ENCODE measurements at places on chromosomes 5 and 9.
A peak's percentile ranks its signal among the peaks of the same experiment; 100 is the strongest.

DNA sequence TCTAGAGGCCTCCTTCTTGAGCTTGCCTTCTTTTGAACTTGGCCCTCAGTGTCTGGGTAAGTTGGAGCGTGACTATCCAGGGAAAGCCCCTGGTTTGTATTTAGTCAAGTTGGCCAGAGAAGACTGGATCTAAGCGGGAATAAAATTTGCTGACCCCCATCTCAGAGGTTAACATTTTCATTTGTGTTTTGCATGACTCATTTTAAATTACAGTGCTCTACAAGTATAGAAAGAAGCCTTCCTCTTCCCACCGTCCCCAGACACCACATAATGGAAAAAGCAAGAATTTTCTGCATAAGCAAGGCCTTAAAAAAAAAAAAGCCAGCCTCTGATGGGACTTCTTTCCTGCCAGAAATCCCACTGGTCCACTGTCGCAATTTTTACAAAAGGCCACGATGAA is 27.2 kb downstream of the PIK3R1 start:
- no peak for DNase-seq

- DNase-seq = no peak
Observed at GRCh38 chr5:60349891-60350415, 350.0 kb downstream of the DEPDC1B start.

DNA sequence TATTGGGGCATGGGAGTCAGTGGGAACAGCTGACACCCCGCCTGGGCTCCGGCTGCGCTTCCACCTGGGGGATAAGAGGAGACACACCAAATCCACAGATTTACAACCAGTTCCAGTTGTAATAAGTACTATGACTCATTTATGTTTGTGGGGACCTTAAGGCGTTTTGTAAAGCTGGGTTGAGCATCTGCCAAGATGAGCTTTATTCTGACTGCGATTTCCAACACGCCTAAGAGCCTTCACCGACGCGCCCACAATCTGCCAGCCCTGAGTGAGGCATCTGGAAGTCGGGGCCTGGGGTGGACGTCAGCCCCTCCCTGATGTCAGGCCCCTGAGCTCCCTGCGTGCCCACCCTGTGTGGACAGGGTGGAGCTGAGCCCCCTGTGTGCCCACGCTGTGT is 14.3 kb upstream of the LHX3 start:
- no peak for DNase-seq

DNA sequence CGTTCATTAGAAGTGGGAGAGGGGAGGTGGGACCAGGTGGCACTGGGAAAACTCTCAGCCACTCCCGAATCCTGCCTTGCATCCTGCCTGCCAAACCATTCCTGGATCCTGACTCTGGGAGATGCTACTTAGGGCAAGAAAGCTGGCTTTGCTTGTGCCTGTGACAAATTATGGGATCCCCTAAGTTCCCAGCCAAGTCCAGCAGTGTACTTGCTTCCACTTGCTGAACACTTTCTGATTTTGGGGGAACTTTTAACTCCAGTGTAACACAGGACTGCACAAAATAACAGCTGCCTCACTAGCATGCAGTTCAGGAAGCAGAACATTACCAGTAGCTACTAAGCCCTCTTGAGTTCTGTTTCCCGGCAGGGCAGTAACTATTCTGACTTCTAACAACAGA is 12.5 kb upstream of the NKX2-5 start:
- DNase-seq = no peak

DNA sequence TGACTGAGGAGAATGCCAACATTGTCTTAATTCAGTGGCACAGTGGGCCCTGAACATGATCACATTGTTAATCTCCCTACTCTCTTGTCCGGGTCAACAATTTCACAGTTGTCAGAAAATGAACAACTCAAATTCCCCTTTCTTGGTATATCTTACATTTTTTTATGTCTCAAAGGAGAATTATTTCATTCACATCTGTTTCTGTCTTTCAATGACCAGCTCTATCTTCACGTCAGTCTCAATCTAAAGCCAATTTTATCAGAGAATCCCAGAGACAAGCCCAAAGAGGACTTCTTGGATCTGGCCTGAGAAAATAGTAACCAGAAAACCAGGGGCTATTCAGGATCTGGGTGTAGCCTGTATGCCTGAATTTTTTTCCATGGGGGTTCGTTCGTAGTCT is 477.5 kb downstream of the PDE4D start:
- no peak for DNase-seq

DNA sequence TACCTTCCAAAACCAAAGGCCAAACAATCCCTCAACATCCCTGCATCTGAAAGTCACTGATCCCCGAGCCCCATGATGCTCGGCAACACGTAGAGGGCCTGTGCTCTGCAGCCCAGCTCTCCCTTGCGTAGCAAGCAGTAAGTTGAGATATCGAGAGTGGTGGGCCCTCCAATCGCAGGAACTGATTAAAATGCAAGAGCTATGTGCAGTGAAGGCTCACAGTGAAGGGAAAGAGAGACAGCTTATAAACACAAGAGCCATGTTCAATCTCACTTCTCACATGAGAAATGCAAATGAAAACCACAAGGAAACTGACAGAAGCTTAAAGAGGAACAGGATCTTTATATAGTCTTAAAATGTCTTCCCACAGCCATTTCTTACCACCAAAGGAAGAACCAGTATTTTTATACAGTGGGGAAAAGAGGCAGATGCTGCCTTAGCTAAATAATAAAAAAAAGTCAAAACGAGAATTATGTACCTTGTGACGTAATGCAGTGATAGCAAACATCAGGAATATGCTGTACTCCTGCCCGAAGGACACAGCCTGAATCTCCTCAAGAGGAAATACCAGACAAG is 24.6 kb downstream of the TTF1 start:
- DNase-seq = peak; percentile 84

GRCh38 chr5:76874088-76874581 is 24.3 kb downstream of the S100Z start:
- DNase-seq = peak; percentile 65

DNA sequence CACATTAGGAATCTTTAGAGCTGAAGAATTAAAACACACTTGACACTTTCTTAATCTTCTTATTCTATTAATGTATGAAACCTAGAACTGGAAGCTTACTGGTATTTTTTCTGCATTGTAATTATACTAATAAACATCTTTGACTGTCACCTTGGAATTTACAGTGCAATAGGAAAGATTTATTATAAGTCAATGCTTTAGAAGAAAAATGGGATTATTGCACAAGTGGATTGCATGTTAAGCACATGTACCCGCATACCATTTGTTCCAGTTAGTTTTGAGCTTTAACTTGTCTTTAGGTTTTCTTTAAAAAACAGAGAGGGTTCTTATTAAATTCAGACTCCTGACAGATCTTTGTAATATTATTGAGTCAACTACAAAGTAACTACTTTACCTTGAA is 278.5 kb downstream of the CCDC171 start:
- DNase-seq = no peak

GRCh38 chr5:113296676-113297075 is 138.1 kb downstream of the TSSK1B start:
- DNase-seq = no peak

DNA sequence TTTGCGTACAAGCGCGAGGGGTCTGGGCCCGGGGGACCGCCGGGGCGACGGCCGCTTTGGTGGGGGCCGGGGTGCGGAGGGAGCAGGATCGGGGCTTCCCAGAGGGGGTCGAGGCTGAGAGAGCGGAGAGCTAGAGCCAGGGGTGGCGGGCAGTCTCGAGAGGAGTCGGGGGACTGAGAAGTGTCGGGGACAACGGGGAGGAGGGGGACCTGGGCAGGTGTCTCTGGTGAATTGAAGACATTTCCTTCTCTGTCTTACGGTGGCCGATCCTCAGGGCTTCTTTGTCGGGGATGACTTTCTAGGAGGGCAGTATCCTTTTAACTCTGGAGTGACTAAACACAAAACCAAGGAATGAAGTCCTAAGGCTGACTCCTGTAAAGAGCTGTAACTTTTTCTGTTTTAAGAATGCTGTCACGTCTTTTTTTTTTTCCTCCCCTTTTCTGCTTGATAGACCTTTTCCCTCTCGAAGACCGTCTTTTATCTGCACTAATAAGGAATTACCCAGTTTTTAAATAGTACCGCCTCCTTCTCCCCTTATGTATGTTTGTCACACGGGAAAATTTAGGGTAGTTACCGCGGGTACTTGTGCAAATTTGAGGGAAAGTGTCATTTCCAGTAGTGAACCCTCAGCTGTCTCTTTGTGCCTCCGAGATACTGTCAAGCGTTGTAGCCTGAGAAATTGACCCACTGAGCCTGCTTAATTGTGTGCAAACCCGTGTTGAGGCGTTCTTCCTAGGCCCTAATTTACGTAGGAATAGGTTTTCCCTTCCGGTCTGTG is 822 bp downstream of the DENND4C start:
- peak; percentile 35 for DNase-seq

- DNase-seq = no peak
Observed at GRCh38 chr9:20408513-20408912, 213.8 kb downstream of the MLLT3 start.

DNA sequence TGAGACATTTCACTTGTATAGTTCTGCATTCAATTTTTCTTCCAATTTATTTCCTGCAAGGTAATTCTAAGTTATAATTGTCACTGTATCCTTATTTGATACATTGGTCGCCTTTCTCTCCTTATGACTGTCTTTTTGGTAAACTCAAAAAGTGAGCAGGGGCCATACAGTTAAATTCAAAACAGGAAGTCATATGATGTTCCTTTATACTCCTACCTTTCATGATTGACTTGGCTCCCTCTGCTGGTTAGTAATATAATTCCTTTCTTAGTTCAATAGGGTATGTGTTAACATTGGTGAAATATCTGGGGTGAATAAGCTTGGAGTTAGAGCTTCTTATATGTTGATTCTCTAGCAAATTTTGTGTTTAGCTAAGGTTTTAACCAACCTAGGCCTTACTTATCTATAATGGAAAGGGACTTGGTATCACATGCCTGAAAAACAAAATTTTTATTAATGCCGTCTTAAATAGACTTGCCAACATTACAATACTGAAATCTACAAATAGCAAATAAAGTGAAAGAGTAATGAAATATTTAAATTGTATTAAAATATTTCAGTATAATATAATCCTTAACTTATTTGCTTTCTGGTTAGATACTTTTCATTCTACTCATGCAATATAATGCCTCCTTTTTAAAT is 6.0 kb upstream of the NIPBL start:
- peak; percentile 80 for DNase-seq

DNA sequence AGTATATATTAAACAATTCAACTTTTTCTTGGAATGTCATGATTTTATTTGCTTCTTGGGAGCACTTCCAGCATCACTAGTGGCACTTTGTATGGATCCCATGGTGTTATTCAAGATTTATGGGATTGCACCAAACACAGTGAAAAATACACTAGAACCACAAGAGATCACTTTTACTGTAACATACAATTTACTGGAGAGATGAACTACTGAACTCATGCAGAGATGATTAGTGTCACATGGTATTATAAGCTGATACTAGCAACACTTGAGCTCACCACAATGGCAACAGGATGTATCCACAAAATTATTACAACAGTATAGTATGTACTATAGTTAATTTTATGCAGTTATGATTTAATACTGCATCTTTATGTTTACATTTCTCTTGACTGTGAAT is 16.3 kb upstream of the SLC36A2 start:
- DNase-seq = no peak

GRCh38 chr9:7560669-7561305 is 238.8 kb downstream of the DMAC1 start:
- no peak for DNase-seq

GRCh38 chr9:116541402-116541801 is 145.7 kb upstream of the TRIM32 start:
- no peak for DNase-seq

DNA sequence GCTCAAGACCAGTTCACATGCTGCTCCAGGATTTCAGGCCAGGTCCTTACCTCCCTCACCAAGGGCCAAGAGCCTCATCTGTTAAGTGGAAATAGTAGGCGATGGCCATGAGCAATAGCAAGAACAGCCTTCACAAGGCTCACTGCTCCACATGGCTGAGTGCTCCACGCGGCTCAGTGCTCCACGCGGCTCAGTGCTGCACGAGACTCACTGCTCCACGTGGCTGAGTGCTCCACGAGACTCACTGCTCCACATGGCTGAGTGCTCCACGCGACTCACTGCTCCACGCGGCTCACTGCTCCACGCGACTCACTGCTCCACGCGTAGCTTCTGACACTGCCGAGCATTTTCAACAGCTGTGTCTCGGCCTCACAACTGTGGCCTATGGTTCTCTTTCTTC is 36.4 kb upstream of the ADAMTS2 start:
- DNase-seq = no peak

GRCh38 chr5:61744690-61745619 is 412.9 kb downstream of the ZSWIM6 start:
- no peak for DNase-seq

DNA sequence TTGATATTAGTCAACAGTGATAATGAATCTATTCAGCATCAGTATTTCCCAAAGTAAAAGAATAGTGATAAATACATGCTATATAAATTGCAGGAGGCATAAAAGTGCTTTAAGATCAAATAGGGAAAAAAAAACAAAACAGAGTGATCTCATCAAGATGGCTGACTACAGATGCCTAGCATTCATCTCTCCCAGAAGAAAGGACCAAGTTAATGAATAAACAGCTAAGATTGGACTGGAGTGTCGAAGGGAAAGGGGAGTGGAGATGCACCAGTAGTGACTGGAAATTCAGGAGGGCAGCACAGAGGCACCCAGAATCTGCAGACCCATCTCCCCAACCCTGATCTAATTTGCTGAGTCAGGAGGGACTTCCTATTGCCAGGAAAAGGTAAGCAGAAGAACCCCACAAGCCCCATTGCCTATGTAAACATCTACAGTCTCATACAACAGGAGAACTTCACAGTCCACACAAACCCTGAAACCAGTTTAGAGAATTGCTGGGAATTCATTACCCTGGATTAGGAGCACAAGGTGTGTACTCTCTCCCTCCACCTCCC is 699.4 kb downstream of the PTPRD start:
- DNase-seq = no peak

DNA sequence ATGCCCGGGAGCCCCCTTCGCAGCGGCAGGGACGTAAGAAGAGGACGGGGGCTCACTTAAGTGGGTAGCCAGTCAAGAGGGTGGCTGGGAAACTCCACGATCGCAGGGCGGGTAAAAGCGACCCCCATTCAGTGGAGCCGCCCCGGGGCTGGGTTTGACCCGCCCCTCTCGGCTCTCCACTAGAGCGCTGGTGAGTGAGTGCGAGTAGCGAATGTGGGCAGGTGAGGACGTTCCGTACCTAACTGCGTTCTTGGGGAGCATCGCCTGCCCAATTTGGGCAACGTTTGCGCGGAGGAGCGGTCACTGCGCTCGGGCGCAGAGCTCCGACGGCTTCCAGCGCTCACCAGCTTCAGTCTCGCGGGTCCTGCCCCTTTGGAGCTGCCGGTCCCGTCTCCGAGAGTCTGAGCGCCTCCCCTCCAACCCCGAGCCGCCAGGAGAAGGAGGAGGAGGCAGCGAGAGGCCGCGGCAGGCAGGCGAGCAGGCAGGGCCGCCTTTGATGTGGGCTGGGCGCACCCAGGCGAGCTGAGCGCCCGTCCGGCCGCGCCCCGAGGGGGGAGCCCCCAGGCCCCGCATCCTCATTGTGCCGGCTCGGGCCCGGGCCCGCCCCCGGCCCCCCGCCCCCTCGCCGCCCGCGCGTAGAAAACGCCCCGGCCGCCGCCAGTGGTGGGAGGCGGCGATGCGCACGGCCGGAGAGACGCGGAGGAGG is at the start of gene FGF18:
FGF18 (plus strand) TSS at position 666 of the 706 bp plus-strand sequence. CDS start 553 bp downstream, outside the sequence.
- DNase-seq = no peak

- DNase-seq = no peak
Observed at GRCh38 chr5:173501271-173501670, 115.2 kb downstream of the BOD1 start.

Data from B cell (primary cell).